Omental fat pad (tissue), 4 donors: ENCODE measurements at places on chromosomes 7 and 10. TPM values are rescaled to one million over a fixed set of nuclear protein-coding genes. Genes with fewer than 3 reads are reported as not detected.

GRCh38 chr7:79090543-79090942 is 362.9 kb downstream of the MAGI2 start:
- no peak for DNase-seq

- no peak for DNase-seq
These were observed at the start of gene VWDE for GRCh38 chr7:12403287-12404181. Gene VWDE (minus strand): TSS chr7:12403865. CDS start chr7:12403716, 149 bp downstream.

GRCh38 chr10:114489521-114490310 is 85.4 kb upstream of the AFAP1L2 start:
- DNase-seq, result no peak

- DNase-seq, result peak; percentile 14
These were observed 27.5 kb downstream of the MAD1L1 start for GRCh38 chr7:2205036-2205780.

- no peak for DNase-seq
These were observed 23.6 kb downstream of the ZMIZ1 start for GRCh38 chr10:79092292-79092896.

GRCh38 chr10:44902941-44903545 is 8.1 kb upstream of the TMEM72 start:
- no peak for DNase-seq

DNA sequence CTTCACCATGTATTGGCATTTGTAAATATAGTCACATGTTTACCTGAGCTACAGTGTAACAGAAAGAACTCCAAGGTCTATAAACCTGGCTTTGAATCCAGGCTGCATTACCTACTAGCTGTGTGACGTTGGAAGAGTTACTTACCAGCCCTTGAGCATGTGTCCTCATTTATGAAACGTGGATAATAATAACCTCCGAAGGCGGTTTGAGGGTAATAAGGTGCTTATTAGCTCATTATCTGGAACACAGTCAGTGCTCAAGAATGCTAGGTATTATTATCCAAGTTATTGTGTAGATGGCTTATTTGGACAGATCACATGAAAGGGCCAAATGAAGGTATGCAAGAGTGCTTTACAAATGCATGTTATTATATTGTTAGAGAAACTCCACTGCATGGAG is 64.9 kb downstream of the SEC23IP start:
- no peak for DNase-seq

DNA sequence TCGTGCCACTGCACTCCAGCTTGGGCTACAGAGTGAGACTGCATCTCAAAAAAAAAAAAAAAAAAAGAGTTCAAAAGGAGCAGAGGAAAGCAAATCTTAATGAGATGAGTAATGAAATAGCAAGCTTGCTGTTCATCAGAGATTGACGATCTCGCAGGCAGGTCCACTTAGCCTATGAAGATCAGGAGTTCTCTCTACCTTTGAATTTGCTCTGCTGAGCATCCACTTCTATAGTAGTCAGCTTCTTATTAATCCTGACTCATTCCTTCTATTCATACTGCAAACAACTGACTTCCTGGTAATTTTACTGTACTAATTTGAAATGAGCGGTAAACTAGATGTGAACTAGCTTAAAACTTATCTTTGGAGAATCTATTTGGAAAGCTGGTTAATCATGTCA is 1014.6 kb downstream of the GATA3 start:
- no peak for DNase-seq

GRCh38 chr10:104208730-104209129 is 23.4 kb downstream of the CFAP43 start:
- no peak for DNase-seq

DNA sequence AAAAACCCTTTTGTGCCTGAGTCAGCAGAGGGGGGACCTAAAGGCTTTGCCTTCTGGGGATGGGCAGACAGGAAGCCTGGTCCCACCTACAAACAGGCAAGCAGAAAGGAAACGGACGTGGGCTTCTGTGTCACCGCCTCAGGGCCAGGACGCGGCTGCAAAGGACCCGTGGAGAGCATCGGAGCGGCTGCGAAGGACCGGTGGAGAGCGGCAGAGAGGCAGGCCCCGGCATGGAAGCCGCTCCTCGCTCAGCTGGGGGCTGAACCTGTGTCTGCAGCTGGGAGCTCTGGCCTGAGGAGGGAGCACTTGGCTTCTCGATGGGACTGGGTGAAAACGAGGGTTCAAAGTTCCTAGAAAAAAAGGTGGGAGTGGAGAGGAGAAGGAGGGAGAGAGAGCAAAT is 125.4 kb upstream of the PPP2R2D start:
- no peak for DNase-seq

DNA sequence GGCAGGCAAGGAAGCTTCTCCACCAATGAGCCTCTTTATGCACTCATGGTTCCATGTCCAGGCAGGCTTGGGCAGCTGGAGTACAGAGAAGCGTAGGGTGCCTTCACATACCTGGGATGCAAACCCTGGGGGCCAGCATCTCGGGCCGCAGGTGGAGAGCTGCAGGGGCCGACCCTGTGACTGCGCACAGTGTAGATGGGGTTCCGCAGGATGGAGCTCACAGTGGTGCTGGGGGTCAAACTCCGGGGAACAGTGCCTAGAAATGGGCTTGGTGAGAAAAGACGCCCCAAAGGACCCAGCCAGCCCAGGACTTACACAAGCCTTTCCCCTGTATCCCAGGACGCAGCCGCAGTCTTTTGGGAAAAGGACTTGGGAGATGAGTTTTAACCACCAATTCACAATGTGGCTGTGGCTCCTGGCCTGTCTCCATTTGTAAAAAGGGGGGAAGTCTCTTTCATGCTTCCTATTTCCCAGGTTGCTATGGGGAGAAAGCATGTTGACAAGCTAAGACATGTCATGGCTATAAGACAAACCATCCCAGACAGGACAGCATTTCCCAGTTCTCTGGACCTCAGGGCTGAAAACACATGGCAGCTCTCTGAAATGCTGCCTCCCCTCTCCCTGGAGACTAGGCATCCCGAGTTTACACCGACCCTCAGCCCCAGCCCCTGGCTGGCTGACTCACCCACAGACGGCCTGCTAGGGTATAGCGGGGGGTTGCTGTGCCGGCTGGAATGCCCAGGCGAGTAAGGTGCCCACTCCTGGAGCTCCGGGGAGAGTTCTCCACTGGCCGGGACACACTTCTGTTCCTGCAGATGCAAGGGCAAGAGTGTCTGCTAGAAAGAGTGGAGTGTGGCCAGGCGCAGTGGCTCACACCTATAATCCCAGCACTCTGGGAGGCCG is 107.1 kb downstream of the DLG5 start:
- no peak for DNase-seq

- DNase-seq, result no peak
These were observed 92.9 kb upstream of the STK17A start for GRCh38 chr7:43490016-43490415.

DNA sequence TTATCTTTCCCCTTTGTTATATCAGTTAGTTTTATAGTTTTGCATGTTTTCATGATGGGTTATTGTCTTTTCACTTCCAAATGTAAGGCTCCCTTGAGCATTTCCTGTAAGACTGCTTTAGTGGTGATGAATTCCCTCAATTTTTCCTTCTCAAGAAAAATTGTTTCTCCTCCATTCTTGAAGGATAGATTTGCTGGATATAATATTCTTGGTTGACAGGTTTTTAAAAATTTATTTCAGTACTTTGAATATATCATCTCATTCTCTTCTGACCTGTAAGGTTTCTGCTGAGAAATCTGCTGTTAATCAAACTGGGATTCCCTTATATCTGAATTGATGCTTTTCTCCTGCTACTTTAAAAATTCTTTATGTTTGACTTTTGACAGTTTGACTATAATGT is 33.3 kb downstream of the SCART1 start:
- DNase-seq, result no peak

- DNase-seq, result no peak
These were observed 18.9 kb downstream of the OTUD1 start for GRCh38 chr10:23457632-23458417.

DNA sequence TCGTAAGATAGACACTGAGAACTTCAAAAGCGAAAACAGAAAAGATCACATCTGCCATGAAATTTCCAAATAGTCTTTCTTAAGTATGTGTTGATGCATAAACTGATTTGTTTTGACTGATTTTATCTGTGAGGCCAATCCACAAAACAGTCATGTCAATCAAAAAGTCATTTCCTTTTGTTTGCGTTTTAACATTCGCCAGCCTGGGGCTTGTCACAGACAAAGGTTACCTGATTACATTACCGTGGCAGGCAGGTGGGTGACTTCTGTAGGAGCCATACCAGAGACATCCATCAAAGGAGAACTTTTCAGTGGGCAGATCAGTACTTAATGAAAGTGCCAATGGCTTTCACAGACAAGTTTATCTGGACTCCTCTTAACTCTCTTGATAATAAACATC is 45.5 kb upstream of the BET1 start:
- DNase-seq, result no peak

- DNase-seq, result no peak
These were observed 81.0 kb downstream of the CNOT4 start for GRCh38 chr7:135428879-135429278.

DNA sequence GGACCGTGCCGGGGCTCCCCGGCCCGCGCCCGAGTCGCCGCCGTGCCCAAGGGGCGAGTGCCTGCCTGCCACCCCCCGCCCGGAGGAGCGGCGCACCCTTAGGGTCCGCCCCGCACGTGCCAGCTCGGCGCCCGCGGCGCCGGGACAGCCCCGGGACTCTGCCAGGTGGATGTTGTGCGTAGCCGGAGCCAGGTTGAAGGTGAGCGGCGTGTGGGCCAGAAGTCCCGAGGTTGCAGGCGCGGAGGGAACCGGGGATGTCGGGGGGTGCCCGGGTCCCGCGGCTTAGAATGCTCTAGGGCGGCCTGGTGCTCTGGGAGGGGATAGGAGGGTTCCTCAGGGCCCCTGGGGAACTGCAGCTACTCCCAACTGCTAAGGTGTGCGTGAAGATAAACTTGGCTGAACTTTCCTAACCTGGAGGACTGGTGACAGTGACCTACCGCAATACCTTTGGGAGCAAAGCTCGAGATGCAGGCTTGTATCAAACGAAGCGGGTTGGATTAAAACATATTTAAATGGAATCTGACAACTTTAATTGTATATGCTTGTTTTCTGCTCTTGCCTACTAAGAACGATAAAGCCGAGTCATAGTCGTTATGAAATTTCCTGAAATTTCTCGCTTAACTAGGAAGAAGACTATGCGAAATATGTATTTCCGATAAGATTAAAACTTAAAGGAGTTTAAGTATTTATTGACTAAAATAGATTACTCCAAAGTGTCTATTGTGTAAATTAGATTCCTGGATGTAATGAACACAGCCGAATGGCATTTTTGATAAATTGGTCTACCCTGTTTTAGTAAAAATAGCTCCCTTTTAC is at the start of gene CUX1:
Gene CUX1, plus strand, starts transcription at position 156 of the 816 bp plus-strand sequence. Its CDS starts 14 bp downstream, at position 170.
- DNase-seq, result no peak

The TFPI2 gene
- 181 TPM for total RNA-seq

The MNX1 gene
- not detected for total RNA-seq

The LRRC4 gene
- 4.7 TPM for total RNA-seq

The TRIM50 gene
- total RNA-seq, result not detected

The KLF14 gene
- not detected for total RNA-seq

The GPR141 gene
- total RNA-seq, result 1.4 TPM

The FAM20C gene
- 119 TPM for total RNA-seq

The LIPM gene
- total RNA-seq, result not detected
